ENCODE measurements at places on chromosomes 2 and 18.
A peak's percentile ranks its signal among the peaks of the same experiment; 100 is the strongest.

DNA sequence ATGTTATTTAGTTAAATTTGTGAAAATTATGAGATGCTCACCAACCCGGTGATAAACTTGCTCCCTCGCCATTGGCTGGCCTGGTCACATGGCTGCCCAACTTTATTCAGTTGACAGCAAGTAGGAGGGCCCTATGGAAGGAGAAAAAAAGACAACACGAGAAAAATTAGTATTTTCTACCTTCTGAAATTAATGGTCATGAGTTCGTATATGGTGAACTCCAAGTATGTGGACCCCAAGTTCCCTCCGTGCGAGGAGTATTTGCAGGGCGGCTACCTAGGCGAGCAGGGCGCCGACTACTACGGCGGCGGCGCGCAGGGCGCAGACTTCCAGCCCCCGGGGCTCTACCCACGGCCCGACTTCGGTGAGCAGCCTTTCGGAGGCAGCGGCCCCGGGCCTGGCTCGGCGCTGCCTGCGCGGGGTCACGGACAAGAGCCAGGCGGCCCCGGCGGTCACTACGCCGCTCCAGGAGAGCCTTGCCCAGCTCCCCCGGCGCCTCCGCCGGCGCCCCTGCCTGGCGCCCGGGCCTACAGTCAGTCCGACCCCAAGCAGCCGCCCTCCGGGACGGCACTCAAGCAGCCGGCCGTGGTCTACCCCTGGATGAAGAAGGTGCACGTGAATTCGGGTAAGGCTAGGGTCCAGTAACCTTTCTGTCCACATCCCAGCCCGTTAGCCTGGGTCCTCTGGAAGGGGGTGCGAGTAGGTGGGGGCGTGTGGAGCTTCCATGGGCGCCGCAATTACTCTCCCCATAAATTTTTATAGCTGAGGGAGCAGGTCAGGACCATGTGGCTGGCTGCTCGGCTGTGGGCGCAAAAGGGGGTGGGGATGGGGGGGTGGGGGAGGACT is at the start of gene HOXD4:
TSS of gene HOXD4 (plus strand) at position 109 of the 846 bp plus-strand sequence. CDS start at position 193, 84 bp downstream.
- no peak for DNase-seq

GRCh38 chr2:10795508-10796046 is 17.0 kb downstream of the PDIA6 start:
- DNase-seq = no peak

DNA sequence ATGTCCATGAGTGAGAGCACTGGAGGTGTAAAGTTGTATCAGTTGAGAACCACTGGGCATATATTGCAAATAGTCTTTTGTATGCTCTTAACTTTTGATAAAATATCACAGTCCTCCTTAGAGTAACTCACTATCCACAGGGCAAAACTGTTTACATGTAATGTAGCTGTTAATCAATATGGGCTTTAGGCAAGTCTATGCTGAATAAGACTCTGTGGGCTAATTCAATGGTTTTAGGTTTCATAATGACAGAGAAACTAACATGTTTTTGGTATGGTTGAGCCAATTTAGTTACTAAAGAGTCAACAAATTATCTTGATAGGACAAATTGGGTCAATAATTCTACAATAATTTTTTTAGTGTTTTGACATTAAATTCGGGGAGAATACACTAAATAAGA is 1134.9 kb upstream of the FAM98A start:
- no peak for DNase-seq

DNA sequence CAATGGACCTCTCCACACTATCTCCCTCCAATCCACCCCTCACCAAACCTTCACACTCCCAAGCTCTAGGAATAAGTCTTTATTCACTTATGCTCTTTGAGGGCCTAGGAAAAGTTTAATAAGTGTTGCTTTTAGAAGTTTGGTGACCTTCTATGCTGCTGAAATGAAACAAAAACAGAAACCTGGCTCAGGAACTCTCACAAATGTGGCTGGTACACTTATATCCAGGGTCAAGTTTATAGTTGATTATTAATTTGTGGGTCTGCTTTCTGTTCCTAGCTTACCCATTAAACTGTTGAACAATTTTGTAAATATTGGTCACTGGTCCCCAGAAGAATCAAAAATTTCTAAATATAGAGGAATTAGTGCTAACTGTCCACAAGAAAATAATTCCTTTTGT is 14.2 kb upstream of the ANKRD44 start:
- DNase-seq = no peak

- DNase-seq = peak; percentile 27
Observed at GRCh38 chr2:168244318-168244717, 3.1 kb downstream of the STK39 start.

DNA sequence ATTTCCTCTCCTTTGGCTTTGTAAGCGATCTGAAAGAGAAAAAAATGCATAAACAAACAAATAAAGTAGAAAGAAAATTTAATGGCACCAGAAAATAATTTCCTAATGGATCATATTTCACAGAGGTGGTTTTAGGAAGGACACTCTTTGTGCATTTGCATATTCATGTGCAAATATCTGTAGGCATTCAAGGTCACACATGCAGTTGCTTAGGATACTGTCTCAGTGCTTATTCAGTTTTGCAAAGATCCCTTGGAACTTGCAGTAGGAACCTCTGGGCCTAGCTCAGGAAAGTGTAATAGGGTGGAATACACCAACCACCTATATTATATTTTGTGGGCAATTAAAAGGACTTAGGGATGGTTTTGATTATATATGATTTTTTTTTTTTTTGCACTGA is 54.3 kb downstream of the NEB start:
- no peak for DNase-seq

DNA sequence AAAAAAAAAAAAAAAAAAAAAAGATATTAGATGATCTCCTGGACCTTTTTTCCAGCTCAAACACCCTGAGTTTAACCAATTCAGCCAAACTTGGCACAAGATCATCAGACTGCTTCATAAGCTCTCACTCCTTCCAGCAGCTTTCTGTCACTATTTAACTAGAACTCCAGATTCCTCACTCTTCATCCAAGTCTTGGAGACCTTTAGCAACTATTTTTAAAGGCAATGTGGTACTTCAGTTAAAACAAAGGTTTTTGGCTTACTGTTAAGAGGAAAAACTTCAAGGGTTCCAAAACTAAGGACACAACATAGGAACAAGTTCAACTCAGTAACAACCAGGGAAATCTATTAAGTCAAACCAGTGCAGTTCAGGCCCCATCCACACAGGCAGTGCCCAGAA is 23.2 kb downstream of the LAMA1 start:
- no peak for DNase-seq

DNA sequence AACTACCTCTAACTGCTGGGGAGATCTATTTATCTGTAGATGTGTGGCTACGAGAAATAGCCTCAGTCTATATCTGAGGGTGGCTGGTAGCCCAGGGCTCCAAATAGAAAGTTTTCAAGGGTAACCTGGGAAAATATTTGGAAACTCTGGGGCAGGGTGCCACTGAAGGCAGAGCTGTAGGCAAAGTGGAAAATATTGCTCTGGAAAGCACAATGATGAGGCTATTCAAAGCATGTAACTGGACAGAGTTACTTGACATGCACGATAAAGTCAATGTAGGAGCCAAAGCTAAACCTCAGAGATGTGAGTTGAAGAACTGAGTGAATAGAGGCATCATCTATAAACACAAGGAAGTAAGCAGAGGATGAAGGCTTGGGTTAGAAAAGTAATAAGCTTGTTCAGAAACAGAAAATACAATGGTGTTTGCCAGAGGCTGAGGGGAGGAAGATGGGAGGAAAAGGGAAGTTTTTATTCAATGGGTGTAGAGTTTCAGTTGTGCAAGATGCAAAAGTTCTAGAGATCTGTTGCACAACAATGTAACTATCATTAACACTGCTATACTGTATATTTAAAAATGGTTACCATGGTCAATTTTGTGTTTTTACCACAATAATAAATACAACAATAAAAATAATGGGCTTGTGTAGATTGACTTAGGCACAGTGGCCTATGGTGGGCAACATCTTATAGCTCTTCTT is 171.6 kb downstream of the MBD2 start:
- DNase-seq = no peak

DNA sequence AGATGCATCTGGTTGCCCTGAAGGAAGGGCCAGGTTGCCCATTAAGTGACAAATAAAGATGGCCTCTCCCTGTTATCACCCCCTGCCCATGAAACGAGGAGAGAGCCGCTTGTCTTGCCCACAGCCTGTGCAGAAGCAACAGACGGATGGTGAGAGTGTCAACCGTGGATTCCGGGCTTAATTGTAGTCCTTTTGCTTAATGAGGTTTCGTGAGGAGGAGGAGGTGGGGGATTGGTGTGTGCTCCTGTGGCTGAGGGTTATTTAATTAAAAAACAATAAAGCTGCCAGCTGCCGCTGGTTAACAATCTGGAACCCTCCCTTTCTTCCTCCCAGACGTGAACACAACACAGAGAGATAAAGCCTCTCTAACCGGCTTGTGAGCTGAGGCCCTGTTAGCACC is 188.0 kb upstream of the PARD3B start:
- no peak for DNase-seq

GRCh38 chr18:34549367-34549766 is 160.7 kb upstream of the DTNA start:
- no peak for DNase-seq

DNA sequence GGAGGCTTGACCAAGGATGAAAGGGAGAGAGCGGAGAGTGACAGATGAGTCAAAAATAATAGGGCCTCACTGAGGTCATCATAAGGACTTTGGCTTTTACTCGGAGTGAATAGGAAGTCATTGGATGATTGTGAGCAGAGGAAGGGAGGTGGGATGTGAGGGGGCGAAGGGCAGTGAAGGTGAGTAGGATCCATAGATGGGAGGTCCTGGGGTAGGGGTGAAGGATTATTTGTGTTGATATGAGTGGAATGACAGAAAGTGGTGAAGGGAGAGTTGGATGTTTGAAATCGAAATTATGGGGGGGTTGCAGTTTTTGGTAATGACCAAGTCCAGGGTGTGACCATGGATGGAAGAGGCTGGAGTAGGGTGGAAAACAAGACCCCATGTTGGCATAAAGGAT is 14.0 kb downstream of the PNO1 start:
- no peak for DNase-seq

DNA sequence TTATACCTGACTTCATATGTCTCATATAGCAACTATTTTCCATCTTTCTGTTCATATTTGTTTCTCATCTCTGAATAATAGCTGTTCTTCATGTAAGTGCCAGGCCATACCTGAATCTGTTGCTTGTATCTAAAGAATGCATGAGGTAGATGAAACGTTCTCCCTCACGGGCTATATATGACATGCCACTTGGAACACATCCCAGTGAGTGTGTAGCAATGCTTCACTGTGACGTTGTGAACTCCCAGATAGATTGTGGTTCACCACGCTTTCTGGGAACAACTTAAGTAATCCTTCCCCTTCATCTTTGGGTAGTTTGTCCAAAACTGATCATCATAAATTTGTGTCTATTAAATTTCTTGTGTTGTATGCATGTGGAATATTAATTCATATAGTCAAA is 60.1 kb downstream of the RDH14 start:
- no peak for DNase-seq

GRCh38 chr2:2686222-2686621 is 355.1 kb upstream of the MYT1L start:
- DNase-seq = no peak

GRCh38 chr18:48123941-48124340 is 193.5 kb upstream of the SMAD2 start:
- no peak for DNase-seq

DNA sequence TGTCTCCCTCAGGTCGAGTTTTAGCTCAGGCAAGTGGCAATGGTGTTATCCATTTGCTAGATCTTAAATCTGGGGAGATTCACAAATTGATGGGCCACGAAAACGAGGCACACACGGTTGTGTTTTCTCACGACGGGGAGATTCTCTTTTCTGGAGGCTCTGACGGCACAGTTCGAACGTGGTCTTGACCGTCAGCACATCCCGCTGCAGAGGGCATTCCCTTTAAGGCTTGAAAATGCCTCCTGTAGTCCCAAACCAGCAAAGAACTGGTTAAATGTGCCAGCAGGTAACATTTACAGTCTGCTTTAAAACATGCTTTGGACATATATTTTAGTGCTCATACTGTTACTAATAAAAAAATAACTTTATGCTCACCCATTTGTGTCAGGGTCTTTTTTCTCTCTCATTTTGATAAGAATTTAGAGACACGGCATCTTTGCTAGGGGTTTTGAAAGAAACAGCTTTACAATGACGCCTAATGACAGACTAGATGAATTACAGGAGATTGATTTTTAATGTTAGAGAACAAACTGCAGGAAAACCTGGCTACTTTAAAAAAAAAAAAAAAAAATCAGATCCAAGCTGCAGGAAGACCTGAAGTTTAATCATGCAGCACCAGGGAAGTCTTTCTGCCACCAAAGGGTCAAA is 602 bp upstream of the VWC2L start:
- DNase-seq = no peak

DNA sequence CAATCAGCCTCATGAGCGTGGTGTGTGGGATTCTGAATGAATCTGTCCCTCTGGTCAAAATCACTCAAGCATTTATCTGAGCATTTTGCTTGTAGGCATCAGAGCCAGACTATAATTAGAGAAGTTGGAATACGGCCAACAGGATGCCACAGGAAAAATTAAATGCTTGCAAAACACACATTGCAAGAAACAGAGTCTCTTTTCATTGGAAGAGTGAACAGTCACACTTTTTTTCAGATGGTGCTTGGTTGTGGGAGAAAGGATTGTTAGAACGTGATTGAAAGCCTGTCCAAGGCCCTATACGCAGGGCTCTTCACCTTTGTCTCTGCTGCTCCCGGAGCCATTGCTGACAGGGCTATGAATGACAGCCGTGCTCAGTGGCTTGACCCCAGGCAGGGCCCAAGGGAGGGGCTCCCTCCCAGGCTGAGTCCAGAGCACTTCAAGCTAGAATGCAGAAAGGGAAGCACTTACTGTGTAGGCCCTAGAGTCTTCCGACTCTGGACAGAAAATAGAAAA is 59.8 kb downstream of the SNTG2 start:
- DNase-seq = no peak

DNA sequence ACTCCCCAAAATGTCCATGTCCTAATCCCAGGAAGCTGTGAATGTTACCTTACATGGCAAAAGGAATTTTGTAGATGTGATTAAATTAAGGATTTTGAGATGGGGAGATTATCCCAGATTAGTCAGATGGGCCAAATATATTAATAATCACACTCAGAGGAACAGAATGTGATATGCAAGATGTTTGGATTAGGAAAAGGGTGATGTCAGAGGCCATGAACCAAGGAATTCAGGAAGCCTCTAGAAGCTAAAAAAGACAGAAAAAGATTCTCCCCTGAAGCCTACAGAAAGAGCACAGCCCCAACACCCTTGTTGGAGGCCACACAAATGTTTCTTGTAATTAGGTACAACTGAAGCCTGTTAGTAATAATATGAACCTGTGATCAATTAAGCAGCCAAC is 13.1 kb downstream of the TMEM131 start:
- no peak for DNase-seq

GRCh38 chr2:29900971-29901633 is 20.3 kb downstream of the ALK start:
- DNase-seq = no peak

GRCh38 chr2:102619414-102620319 is at the start of gene SLC9A2:
TSS of gene SLC9A2 (plus strand) at chr2:102619553. CDS start at chr2:102619849, 296 bp downstream.
- DNase-seq = no peak

DNA sequence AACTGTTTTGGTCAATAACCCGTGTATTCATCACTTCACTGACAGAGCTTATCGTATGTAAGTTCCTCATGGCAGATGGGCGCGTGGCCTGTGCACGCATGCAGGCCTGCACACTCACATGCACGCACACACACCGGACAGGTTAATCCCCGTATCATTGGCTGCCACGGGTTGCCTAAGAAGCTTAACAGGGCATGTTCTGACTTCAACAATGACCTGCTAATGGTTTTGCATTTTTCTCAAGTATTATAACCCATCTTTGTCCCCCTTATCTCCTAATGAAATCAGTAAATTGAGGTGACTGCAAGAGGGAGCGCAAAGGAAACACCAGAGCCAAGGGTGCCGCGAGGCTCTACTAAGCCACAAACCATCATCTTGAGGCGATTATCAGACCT is 399.0 kb upstream of the ID2 start:
- DNase-seq = no peak

Measured in activated CD4-positive, CD25-positive, alpha-beta regulatory T cell treated with anti-CD3 and anti-CD28 coated beads, Interleukin-2, amount 50 U/mL, for 16 hours (primary cell).